Liver (tissue), 10 donors: ENCODE measurements at places on chromosomes 1 and 21. TPM values are rescaled to one million over a fixed set of nuclear protein-coding genes. Genes with fewer than 3 reads are reported as not detected.

- no peak for DNase-seq
These were observed 4.2 kb downstream of the RASSF5 start for GRCh38 chr1:206511362-206512057.

GRCh38 chr1:37989361-37989930 lies 376 bp downstream of the SF3A3 start:
- peak; percentile 57 for DNase-seq

- DNase-seq = no peak
These were observed 644.2 kb downstream of the PTPRU start for GRCh38 chr1:29880556-29880955.

- no peak for DNase-seq
These were observed 57.8 kb upstream of the COL6A2 start for GRCh38 chr21:46039891-46040660.

DNA sequence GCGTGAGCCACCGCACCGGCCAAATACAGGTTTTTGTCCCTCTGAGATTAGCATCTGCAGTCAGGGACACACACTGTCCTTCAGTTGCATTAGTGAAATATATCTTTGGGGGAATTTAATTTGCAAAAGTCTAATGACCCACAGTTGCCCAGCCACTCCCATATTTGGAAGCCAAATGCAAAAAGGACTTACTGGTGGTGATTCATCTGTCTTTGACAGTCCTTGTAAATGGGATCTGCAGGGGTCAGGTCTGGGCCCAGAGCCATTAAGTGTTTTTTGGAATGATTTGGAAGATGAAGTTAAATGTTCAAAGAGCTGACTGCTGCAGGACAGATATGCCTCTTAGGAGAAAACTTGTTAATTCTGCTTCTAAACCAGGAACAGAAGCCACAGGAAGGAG lies 44.6 kb upstream of the DNASE2B start:
- DNase-seq = no peak

- DNase-seq = peak; percentile 90
These were observed 9.1 kb downstream of the IFI6 start for GRCh38 chr1:27662707-27663393.

DNA sequence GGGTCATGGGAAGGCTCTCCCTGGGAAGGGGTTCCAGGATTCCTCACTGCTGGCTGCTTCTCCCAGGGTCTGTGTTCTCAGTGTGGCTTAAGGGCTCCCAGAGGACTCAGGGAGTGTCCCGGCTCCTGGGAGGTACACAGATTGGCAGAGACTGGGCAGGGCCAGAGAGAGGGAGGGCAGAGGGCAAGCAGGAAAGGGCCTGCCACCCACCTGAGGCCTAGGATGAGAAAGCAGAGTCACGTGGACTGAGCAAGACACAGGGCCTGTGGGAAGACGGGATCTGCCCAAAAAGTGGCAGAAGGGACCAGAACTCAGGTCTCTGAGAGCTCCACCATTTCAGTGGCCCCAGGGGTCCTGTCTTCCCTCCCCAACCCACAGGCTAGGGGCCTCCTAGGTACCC lies 871 bp downstream of the SLFNL1 start:
- no peak for DNase-seq

DNA sequence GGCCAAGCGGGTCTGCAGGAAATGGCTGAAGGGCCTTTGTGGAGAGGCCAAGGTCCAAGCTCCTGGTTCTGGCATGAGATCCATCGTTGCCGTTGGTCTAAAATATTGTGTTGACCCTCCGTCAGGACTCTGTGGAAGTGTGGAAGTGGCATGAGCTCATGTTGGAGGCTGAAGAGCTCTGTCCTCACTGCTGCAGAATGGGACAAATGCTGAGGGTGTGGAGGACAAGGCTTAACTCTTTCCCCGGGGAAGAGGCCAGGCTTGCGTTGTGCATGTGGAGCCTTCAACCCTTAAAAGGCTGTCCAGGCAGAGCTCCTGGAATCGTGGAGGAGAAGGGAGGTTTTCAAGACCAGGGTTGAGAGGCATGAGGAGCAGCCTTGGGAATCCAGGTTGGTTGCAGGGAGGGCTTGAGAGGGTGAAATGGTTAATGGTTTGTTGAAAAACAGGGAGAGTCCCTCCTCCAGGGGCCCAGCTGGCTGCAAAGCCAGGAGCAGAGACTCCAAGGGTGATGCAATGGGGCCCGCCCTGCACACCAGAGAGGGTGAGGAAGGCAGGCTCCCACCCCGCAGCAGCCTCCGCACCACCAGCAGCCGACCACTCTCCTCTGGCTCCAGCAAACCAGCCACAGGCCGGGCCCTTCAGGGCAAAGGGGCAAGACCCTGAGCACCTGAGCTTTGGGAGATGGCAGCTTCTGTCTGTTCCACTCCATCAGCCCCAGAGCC lies 6.7 kb upstream of the AHCYL1 start:
- no peak for DNase-seq

- no peak for DNase-seq
These were observed 6.0 kb upstream of the FCRL2 start for GRCh38 chr1:157782931-157783330.

DNA sequence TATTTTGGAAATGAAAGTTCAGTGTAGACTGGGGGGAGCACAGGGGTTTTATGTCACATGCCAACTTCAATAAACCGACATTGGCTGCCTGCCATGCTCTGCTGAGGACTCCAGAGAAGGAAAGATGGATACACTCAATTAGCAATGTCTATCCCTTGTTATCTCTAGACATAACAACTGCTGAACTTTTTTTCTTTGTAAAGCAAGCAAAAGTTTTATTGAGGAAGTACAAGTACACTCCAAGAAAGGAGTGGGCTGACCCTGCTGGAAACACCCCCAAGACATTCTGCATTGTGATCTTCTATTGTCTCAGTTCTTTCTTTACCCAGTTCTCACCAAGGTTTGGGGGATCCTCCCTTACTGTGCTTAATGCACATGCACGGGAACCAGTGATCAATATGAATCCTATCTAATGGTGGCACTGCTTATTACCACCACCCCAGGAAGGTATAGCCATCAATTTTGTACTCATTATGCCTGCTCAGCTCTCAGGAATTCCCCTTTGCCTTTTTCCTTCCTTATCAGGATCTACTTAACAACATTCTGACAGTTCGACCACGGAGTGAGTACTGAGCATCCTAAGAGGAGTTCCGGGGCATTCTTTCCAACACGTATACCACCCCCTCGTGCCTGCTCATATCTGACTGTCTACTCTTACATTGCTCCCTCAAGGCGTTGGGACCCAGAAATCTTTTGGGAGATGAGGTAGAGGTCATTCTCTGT lies 28.7 kb downstream of the SYNJ1 start:
- DNase-seq = no peak

GRCh38 chr1:31095298-31095981 lies 29.9 kb upstream of the PUM1 start:
- no peak for DNase-seq

DNA sequence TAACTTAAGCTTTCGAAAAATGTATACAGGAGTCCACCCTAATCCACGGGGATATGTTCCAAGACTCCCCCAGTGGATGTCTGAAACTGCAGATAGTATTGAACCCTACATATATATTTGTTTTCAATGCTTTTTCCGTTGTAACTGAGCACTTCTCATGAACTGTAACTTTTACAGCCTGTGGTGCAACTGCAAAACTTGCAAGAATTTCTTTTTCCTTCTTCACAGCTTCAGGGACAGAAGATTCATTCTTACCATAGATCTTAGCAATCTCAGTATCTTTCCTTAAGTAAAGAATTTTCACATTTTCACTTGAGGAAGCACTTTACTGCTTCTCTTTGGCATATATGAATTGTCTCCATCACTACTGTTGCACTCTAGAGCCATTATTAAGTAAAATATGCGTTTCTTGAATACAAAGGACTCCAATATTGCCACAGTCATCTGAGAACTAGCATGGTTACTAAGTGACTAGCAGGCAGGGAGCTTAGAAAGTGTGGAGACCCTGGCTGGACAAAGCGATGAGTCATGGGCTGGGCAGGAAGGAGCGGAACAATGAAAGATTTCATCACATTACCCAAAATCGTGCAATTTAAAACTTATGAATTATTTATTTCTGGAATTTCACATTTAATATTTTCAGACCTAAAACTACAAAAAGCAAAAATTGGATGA lies 14.1 kb downstream of the DPYD start:
- DNase-seq = no peak

DNA sequence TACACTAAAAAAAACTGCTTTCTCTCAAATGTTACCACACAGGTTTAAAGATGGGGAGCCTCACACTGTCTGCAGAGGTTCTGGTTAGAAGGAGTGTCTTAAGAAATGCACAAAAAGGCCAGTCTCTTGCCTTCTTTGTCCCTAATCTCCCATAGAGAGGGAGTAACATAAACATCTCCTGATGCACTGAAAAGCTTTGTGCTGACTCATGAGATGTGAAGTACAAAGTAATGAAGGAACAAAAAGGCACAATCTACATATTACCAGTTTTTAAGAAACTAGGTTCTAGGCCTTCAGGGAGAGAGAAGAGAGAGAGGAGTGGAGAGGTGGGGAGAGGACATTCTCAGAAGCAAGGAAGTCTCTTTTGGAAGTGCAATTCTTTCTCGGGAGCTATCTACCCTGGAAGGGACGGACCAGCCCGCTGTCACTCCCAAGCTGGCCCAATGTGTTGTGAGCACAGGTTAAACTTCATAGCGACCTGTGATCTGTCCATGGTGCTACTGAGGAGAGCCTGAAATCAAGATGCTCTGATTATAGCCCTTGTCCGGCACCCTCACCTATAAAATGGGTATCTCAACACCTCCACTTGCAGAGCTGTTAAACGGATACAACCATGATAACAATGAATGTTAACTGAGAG lies 458.1 kb downstream of the DISC1 start:
- DNase-seq = no peak

- no peak for DNase-seq
These were observed 24.6 kb upstream of the CLCA4 start for GRCh38 chr1:86522240-86522639.

GRCh38 chr21:46153247-46154154 lies 1.9 kb downstream of the FTCD start:
- DNase-seq = peak; percentile 81

GRCh38 chr21:16550917-16551741 lies 821.3 kb downstream of the USP25 start:
- DNase-seq = no peak

DNA sequence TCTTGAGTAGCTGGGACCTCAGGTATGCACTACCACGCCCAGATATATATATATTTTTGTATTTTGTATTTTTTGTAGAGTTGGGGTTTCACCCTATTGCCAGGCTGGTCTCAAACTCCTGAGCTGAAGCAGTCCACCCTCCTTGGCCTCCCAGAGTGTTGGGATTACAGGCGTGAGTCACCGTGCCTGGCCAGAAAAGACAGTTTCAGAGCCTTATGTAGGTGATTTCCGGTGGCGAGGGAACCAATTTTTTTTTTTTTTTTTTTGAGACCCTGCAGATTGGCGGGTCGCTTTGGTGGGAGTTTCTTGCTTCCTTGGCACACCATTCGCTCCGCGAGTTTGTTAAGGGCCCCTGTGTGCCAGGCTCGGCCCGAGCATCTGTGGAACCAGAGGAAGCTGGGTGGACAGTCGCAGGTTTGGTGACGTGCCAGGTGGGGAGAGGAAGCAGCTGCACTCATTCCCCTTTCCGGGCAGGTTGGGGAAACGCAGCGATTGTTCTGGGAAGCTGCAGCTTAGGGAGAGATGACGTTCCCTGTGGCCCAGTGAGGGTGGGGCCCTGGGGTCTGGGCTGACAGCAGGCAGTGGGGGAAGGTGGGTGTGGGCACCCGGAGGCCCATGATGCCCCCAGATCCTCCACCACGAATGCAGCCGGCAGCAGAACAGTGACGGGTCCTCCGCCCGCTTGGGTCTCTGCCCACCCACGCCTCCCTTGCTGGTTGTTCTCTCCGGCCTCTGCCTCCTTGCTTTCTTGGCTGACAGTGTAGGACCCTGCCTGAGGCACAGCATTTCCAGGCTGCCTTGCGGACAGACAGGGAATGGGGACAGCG lies 25.1 kb downstream of the SPSB1 start:
- no peak for DNase-seq

DNA sequence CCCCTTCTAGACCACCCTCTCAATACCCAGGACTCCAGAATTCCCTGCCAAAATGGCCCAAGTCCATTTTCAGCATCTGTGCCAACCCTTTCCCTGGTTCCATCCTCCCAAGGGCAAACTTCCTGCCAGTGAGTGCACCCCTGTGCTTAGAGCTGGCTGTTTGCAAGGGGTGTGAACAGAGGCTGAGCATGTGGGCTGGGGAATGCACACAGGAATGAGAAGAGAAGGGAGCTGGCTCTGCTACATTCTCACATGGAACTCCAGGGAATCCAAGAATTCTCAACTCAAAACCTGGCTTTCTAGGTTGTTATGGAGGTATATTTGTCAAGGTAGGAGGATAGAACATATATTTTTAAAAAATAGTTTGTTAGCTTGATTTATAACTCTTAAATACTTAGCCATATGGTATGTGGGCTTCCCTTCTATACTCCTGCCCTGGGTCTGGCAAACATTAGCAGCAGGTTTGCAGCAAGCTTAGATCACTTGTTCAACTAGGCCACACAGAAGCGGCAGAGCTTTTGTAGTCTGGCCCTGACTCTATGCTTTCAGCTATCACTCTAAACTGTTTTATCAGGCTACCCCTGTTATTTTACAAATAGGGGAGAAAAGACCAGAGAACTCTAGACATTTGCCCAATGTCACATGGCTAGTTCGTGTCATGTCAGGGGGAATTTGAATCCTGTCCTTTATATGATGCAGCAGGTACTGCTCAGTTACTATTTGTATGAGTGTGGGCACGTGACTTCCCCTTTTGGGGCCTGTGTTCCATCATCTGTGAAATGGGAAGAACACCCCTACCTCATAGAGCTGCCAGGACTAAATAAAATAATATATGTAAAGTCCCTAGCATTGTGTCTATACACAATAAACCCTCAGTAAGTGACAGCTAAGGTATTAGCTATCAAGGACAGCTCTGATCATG lies 8.1 kb upstream of the STMN1 start:
- no peak for DNase-seq

- no peak for DNase-seq
These were observed 464.2 kb downstream of the NUF2 start for GRCh38 chr1:163785868-163786405.

- no peak for DNase-seq
These were observed at the start of gene CFHR3 for GRCh38 chr1:196774603-196775002. Gene CFHR3, plus strand, starts transcription at chr1:196774840. Its CDS starts 47 bp downstream, at chr1:196774887.

Gene SRGAP2
- 7.7 TPM for polyA plus RNA-seq

Gene BTBD8
- polyA plus RNA-seq = 0.47 TPM

Gene DNASE2B
- not detected for polyA plus RNA-seq

Gene TENT5C
- polyA plus RNA-seq = 5.3 TPM

Gene SH2D5
- not detected for polyA plus RNA-seq

Gene SLC16A1
- polyA plus RNA-seq = 28.3 TPM

Gene WARS2
- 5.7 TPM for polyA plus RNA-seq

Gene SPRR2F
- not detected for polyA plus RNA-seq

Gene SFN
- not detected for polyA plus RNA-seq

Gene ZNF695
- not detected for polyA plus RNA-seq

Gene ANGPTL1
- 2.6 TPM for polyA plus RNA-seq
